ENCODE measurements at places on chromosomes 2 and 18.

- no peaks in the 10 kb centered on the region for H3K36me3 ChIP-seq
- no peak for DNase-seq
- no peak overlapping the region for H3K27ac ChIP-seq
- no peak overlapping the region for H3K4me3 ChIP-seq
- no peaks in the 10 kb centered on the region for H3K27me3 ChIP-seq
These were observed 153.5 kb downstream of the ICOS start for GRCh38 chr2:204090021-204090420.

- DNase-seq, result no peak
- no peaks in the 10 kb centered on the region for H3K36me3 ChIP-seq
- H3K27ac ChIP-seq, result no peak overlapping the region
- H3K4me3 ChIP-seq, result no peak overlapping the region
- no peaks in the 10 kb centered on the region for H3K27me3 ChIP-seq
- no peaks in the 10 kb centered on the region for H3K4me1 ChIP-seq
These were observed 104.5 kb downstream of the COL6A3 start for GRCh38 chr2:237309416-237309815.

- no peaks in the 10 kb centered on the region for H3K36me3 ChIP-seq
- H3K27me3 ChIP-seq, result no peaks in the 10 kb centered on the region
- H3K4me1 ChIP-seq, result no peaks in the 10 kb centered on the region
- no peak overlapping the region for H3K27ac ChIP-seq
- no peak overlapping the region for H3K4me3 ChIP-seq
- DNase-seq, result no peak
These were observed 242.8 kb downstream of the GLI2 start for GRCh38 chr2:120978359-120979050.

GRCh38 chr18:49342690-49343089 is 117.8 kb downstream of the DYM start:
- H3K27me3 ChIP-seq, result no peaks in the 10 kb centered on the region
- no peak overlapping the region for H3K27ac ChIP-seq
- no peaks in the 10 kb centered on the region for H3K36me3 ChIP-seq
- H3K4me1 ChIP-seq, result no peaks in the 10 kb centered on the region

DNA sequence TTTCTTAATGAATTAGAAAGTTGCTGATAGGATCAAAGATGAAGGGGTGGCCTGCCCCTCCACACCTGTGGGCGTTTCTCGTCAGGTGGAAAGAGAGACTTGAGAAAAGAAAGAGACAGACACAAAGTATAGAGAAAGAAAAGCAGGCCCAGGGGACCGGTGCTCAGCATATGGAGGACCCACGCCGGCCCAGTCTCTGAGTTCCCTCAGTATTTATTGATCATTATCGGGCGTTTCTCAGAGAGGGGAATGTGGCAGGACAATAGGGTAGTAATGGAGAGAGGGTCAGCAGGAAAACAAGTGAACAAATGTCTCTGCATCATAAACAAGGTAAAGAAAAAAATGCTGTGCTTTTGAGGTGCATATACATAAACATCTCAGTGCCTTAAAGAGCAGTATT is 144.3 kb downstream of the CCDC102B start:
- no peak overlapping the region for H3K27ac ChIP-seq
- H3K4me3 ChIP-seq, result no peak overlapping the region
- no peaks in the 10 kb centered on the region for H3K36me3 ChIP-seq
- DNase-seq, result no peak
- H3K27me3 ChIP-seq, result no peaks in the 10 kb centered on the region
- H3K4me1 ChIP-seq, result no peaks in the 10 kb centered on the region

DNA sequence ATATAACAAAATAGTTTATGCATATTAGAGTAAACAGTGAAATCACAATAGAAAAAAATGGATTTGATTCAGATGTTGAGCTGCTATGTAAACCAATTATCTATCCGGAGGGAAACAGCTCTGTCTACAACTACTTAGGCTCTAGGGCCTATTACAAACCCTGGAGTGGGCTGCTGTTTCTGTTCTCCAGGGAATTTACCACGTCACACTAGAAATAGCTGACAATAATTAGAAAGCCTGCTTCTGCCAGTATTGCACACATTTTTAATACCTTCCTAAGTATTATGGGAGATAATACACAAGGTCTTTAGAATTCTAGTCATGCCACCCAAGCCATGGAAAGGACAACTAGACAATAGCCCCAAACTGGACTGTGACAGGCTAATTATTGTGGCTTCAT is 411.1 kb downstream of the FIGN start:
- H3K4me1 ChIP-seq, result no peaks in the 10 kb centered on the region
- H3K4me3 ChIP-seq, result no peak overlapping the region
- H3K27me3 ChIP-seq, result no peaks in the 10 kb centered on the region
- H3K36me3 ChIP-seq, result no peaks in the 10 kb centered on the region
- H3K27ac ChIP-seq, result no peak overlapping the region
- DNase-seq, result no peak

DNA sequence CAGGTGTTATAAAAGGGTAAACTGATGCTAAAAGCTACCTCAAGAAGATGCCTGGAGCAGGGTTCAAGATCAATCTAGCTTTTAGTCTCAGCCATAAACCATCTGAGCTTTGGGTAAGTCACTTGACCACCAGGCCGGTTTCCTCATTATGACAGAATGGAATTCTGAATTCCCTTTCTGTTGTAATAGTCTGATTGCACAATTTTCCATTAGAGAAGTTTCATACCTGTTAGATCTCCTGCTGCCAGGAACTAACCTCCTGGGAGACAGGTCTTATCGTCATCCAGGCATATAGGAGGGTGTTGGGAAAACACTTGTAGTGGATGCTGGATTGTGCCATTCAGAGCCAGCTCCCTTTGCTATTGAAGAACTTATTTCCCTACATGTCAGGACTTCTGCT is 272.5 kb downstream of the TDRD15 start:
- no peaks in the 10 kb centered on the region for H3K27me3 ChIP-seq
- H3K27ac ChIP-seq, result no peak overlapping the region
- no peak for DNase-seq
- H3K4me1 ChIP-seq, result no peaks in the 10 kb centered on the region

DNA sequence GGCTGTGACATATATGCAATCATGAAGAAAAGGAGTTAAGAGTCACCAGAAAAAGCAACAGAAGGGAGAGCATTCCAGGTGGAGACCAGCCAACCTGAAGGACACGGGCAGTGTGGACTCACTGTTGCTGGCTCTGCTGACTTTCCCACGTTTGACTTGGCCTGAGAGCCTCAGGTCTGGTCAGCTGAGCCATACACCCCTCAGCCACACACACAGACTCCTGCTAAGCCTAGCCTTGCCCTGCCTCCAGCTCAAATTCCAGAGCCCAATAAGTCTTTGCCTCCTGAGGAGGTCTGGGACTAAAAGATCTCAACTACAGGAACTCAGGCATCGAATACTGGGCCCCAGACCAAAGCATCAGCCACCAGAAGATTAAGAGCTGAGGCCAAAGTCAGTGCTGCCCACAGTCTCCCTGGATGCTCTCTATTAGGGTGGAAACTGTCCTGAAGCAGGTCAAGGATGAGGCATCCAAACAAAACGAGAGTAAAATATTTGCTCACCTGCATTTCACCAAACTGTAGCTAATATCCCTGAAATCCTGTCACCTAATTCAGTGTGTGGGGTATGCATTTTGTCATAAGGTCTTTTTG is 23.3 kb downstream of the CACNB4 start:
- H3K36me3 ChIP-seq, result no peaks in the 10 kb centered on the region
- H3K4me3 ChIP-seq, result no peak overlapping the region
- DNase-seq, result no peak
- H3K27me3 ChIP-seq, result no peaks in the 10 kb centered on the region

DNA sequence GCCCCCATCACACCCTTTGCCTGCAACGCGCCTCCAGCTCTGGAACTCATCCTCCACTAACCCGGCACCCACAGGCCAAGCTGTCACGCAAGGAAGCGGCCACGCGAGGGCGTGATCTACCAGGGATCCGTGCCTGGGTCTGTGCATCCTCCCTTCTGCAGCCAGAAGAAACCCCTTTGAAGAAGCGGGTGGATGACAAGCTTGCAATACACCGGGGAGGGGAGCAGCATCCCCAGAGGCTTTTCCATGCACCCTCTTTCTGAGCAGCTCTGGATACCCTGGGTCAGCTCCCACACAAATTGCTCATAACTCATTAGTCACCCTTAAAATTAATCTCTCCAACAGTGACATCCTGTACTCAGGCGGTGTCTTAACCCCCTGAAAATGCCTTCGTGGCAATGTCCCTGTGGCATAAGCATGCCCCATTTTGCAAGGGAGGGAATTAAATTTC is 47.6 kb downstream of the PDCL3 start:
- H3K4me3 ChIP-seq, result no peak overlapping the region
- no peaks in the 10 kb centered on the region for H3K36me3 ChIP-seq
- H3K4me1 ChIP-seq, result no peaks in the 10 kb centered on the region

GRCh38 chr2:158667586-158667985 is 127.5 kb upstream of the DAPL1 start:
- no peaks in the 10 kb centered on the region for H3K4me1 ChIP-seq
- DNase-seq, result no peak
- no peaks in the 10 kb centered on the region for H3K36me3 ChIP-seq

- peaks cover 86% of the 10 kb centered on the region for H3K36me3 ChIP-seq
- no peak overlapping the region for H3K27ac ChIP-seq
- no peak for DNase-seq
- no peaks in the 10 kb centered on the region for H3K27me3 ChIP-seq
- peaks cover 23% of the 10 kb centered on the region for H3K4me1 ChIP-seq
These were observed 134.6 kb downstream of the MAP4K4 start for GRCh38 chr2:101832114-101832513.

DNA sequence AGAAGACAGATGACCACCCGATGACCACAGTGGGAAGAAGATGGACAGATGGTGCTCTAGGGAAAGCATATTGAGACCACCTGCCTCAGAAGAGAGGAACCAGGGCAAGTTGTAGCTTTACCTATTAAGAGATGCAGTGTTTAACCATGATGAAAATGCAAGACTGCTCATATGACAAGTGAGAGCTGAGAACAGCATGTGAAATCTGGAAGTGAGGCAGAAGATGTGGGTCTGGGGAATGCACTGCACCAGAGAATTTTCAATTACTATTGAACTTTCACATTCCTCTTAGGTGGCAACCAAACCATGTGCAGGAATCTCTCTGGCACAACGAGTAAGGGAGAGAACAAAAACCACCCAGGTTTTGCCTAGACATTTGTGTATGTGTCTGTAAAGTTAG is 184.8 kb upstream of the CRIM1 start:
- no peaks in the 10 kb centered on the region for H3K36me3 ChIP-seq
- H3K4me1 ChIP-seq, result no peaks in the 10 kb centered on the region
- no peak for DNase-seq
- H3K27ac ChIP-seq, result no peak overlapping the region
- no peaks in the 10 kb centered on the region for H3K27me3 ChIP-seq

GRCh38 chr2:11949732-11950523 is 203.5 kb downstream of the LPIN1 start:
- no peaks in the 10 kb centered on the region for H3K27me3 ChIP-seq
- peak overlapping the region; percentile 0 for H3K27ac ChIP-seq
- no peak overlapping the region for H3K4me3 ChIP-seq
- peak; percentile 27 for DNase-seq

GRCh38 chr2:112339986-112340385 is 64.6 kb downstream of the ZC3H6 start:
- no peaks in the 10 kb centered on the region for H3K4me1 ChIP-seq
- no peak overlapping the region for H3K4me3 ChIP-seq
- no peaks in the 10 kb centered on the region for H3K36me3 ChIP-seq
- H3K27me3 ChIP-seq, result no peaks in the 10 kb centered on the region
- no peak for DNase-seq

DNA sequence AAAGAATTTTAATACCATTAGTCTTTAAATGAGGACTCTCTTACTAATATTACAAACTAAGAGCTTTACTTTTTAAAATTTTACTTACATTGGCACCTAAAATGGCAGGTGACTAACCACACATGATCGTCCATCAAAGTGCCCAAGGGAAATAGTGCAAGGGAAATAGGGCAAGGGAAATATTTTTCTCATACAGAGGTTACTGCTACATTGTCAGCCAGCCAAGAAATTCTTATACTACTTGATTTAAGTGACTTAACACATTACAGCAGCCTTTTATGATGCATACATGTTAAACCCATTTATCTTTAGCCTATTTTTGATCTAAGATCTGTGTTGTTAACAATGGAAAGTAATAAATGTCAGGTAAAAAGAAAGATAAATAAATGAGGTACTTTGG is 587.2 kb upstream of the PKDCC start:
- H3K27ac ChIP-seq, result no peak overlapping the region
- no peaks in the 10 kb centered on the region for H3K4me1 ChIP-seq
- no peak overlapping the region for H3K4me3 ChIP-seq
- H3K27me3 ChIP-seq, result no peaks in the 10 kb centered on the region
- no peaks in the 10 kb centered on the region for H3K36me3 ChIP-seq

DNA sequence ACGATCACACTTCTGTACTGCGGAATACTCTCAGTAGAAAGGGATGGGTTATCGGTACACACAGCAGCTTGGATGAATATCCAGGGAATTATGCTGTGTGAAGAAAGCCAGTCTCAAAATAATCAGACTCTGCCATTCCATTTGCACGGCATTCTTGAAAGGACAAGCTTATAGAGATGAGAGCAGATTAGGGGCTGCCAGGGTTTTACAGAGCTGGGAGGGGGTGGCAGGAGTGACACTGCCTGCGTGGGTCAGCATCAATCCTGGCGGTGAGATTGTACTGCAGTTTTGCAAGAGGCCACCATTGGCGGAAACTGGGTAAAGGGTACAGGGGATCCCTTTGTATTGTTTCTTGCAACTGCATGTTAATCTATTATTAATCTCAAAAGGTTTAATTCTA is 16.6 kb downstream of the KCNG2 start:
- peaks cover 22% of the 10 kb centered on the region for H3K4me1 ChIP-seq
- no peak overlapping the region for H3K27ac ChIP-seq
- no peak for DNase-seq
- no peak overlapping the region for H3K4me3 ChIP-seq
- H3K36me3 ChIP-seq, result no peaks in the 10 kb centered on the region
- no peaks in the 10 kb centered on the region for H3K27me3 ChIP-seq

DNA sequence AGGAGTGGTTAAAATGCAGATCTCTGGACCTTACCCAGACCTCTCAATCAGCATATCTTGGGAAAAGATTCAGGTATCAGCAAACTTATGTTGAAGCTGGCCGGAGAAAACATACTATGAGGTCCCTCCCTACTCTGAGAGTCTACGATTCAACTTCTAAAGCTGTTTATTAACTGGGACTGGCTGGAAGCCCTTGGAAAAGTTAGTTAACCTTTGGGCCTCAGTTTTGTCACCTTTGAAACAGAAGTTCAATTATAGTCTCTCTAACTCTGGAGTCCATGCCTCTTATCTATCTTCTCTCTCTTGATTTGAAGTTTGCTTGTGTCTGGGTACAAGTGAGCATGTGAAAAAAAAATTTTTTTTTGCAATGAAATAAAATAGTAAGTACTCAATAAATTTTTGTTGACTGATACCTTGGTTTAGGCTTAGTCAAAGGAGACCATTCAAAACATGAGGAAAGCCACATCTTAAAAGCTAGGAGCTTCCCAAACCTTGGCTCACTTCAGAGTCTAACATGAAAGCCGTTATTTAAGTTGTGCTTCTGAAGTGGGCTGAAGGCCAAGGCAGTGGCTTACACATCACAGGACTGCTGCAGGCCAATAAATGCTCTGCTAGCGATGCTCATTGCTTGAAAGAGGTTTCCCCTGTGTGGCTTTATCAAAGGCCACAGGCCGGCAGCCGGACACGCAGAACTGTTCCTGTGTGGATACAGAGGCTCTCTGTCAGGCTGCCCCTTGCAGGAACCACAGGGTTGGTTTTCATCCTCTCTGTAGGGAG is 110.6 kb upstream of the FAM136A start:
- H3K27ac ChIP-seq, result no peak overlapping the region
- DNase-seq, result no peak
- no peaks in the 10 kb centered on the region for H3K27me3 ChIP-seq
- H3K4me3 ChIP-seq, result no peak overlapping the region
- no peaks in the 10 kb centered on the region for H3K36me3 ChIP-seq
